ENCODE measurements at places on chromosomes 4 and X.
A peak's percentile ranks its signal among the peaks of the same experiment; 100 is the strongest.

DNA sequence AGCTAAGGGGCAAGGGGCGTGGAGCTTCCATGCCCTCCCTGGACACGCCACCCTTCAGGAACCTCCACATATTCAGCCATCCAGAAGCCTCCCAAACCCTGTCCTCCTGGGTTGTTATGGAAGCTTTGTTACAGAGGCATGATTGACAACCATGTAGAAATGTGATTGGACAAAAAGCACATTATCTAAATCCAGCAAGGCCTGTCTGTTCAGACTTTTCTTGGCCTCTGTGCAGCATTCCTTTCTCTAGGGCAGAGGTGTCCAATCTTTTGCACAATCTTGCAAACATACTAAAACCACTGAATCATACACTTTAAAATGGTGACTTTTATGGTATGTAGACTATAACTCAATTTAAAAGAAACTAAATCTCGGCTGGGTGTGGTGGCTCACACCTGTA, 12.7 kb downstream of the STEEP1 start:
- H3K27me3 ChIP-seq: no peaks in the 10 kb centered on the region
- no peak for DNase-seq
- H3K4me1 ChIP-seq: no peaks in the 10 kb centered on the region
- peaks cover under 1% of the 10 kb centered on the region for H3K36me3 ChIP-seq
- H3K4me3 ChIP-seq: no peak overlapping the region
- H3K27ac ChIP-seq: no peak overlapping the region

GRCh38 chr4:152115794-152116193, 355.0 kb upstream of the GATB start:
- no peaks in the 10 kb centered on the region for H3K4me1 ChIP-seq
- H3K27me3 ChIP-seq: peaks cover 1% of the 10 kb centered on the region
- no peaks in the 10 kb centered on the region for H3K36me3 ChIP-seq
- H3K4me3 ChIP-seq: no peak overlapping the region
- DNase-seq: no peak

- H3K36me3 ChIP-seq: no peaks in the 10 kb centered on the region
- H3K4me1 ChIP-seq: no peaks in the 10 kb centered on the region
- H3K4me3 ChIP-seq: no peak overlapping the region
- no peak for DNase-seq
These were observed 123.7 kb downstream of the ANAPC4 start for GRCh38 chr4:25500626-25501316.

DNA sequence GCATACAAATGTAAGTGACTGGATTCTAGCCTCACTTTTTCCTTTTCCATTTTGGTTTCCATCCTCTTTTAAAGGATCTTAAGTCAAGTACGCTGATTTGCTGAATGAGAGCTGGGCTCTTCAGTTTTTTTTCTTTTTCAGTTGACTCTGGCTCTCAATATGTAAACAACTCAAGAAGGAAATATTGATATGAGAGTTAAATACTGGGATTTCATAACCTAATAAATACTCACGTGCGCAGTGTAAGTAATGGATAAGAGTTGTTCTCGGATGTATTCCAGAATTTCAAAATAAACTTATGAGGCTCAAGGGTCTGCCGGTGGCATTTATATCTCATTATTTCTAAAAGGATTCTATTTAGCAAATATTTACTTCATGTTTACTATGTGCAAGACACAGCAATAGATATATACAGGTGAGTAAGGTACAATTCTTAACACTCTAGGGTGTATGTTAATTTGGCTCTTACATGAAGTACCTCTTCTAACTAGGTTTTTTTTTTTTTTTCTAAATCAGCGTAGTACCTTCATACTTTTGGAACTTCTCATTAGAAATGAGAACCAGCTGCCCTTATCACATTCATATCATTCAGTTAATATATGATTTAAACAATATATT, 11.0 kb upstream of the MAGEB10 start:
- H3K27ac ChIP-seq: no peak overlapping the region
- no peak for DNase-seq
- no peaks in the 10 kb centered on the region for H3K27me3 ChIP-seq

- H3K4me1 ChIP-seq: no peaks in the 10 kb centered on the region
- no peak overlapping the region for H3K27ac ChIP-seq
- H3K4me3 ChIP-seq: no peak overlapping the region
- no peak for DNase-seq
- no peaks in the 10 kb centered on the region for H3K27me3 ChIP-seq
These were observed 121.5 kb upstream of the NR3C2 start for GRCh38 chr4:148563684-148564083.

DNA sequence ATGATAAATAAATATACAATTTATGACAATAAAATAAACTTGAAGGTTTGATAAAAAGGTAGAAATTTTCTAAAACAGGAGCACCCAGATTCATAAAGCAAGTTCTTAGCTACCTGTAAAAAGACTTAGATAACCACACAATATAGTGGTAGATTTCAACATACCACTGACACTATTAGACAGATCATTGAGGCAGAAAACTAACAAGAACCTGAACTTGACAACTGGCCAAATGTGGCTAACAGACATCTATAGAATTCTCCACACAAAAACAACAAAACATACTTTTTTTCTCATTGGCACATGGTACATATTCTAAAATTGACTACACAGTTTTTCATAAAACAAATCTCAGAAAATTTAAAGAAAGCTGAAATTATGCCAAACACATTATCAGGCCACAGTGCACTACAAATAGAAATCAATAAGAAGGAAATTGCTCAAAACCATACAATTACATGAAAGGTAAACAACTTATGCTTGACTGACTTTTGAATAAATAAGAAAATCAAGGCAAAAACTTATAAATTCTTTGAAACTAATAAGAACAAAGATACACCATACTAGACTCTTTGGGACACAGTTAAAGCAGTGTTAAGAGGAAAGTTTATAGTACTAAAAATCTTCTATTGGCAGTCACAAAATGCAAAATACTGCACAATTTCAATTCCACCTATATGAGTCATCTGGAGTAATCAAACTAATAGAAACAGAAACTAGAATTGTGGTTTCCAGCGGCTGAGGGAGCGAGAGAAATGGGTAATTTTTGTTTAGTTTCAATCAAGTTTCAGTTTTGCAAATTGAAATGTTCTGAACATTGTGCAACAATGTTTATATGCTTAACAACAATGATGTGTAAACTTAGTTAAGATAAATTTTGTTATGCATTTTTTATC, 925.6 kb downstream of the SH3BGRL start:
- H3K4me1 ChIP-seq: no peaks in the 10 kb centered on the region
- no peak for DNase-seq
- H3K4me3 ChIP-seq: no peak overlapping the region
- no peak overlapping the region for H3K27ac ChIP-seq

DNA sequence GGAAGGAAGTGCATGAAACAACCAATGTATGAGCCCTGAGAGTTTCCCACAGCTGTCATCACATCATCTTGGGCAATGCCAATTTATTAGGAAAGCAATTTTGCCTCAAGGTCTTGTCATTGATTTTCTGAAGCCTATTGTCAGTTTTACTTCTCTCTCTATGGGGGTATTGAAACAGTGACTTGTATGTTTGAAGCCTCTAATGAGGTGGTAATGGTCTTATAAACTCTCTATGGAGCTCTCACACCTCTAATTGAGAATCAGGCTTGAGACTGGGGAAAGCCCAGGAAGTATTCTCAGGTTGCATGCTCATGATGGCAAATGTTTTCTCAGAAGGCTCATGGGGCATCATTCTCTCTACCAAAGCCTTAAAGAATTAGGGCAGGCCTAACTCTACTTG, 308.2 kb upstream of the EMCN start:
- no peak overlapping the region for H3K27ac ChIP-seq
- no peaks in the 10 kb centered on the region for H3K27me3 ChIP-seq
- no peak for DNase-seq
- H3K36me3 ChIP-seq: no peaks in the 10 kb centered on the region
- H3K4me1 ChIP-seq: peaks cover 15% of the 10 kb centered on the region

DNA sequence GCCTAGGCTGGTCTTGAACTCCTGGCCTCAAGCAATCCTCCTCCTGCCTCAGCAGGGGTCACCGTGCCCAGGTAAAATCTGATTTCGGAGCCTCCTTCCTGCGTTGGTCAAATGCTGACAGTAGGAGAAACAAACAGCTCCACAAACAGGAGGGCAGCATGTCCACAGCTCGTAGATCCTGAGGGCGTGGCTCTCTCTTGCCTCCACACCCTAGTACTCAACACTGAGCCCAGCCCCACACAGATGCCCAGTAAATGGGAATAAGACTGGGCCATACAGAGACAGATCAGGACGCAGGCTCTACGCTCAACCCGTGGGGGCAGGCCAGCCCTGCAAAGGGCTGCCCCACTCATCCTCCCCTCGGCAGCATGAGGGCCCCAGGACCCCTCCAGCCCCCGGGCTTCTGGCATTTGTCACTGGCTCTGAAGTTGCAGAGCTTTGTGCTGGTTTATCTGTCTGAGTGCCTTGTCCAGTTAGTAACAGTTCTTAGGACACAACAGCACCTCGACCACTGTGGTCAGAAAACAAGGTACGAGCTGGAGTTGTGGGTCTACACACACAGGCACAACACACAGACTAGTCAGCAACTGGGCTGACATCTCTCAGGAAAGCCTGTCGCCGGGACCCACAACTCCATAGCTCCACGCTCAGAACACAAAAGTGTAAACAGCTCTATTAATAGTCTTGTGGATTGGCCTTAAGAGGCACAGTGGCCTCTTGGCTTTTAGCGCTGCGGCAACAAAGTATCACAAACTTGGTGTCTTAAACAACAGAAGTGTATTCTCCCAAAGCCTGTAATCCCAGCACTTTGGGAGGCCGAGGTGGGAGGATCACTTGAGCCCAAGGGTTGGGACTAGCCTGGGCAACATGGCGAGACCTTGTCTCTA, 5.2 kb downstream of the TNIP2 start:
- no peak overlapping the region for H3K27ac ChIP-seq
- no peak for DNase-seq
- H3K4me3 ChIP-seq: no peak overlapping the region
- H3K4me1 ChIP-seq: peaks cover 32% of the 10 kb centered on the region

- no peak overlapping the region for H3K27ac ChIP-seq
- H3K4me1 ChIP-seq: no peaks in the 10 kb centered on the region
- no peak overlapping the region for H3K4me3 ChIP-seq
- H3K27me3 ChIP-seq: no peaks in the 10 kb centered on the region
- DNase-seq: no peak
These were observed 28.0 kb upstream of the PACRGL start for GRCh38 chr4:20672262-20672661.

GRCh38 chrX:134691453-134691852, 33.2 kb upstream of the PLAC1 start:
- H3K36me3 ChIP-seq: no peaks in the 10 kb centered on the region
- no peak overlapping the region for H3K4me3 ChIP-seq
- no peak overlapping the region for H3K27ac ChIP-seq
- H3K27me3 ChIP-seq: no peaks in the 10 kb centered on the region
- no peak for DNase-seq

DNA sequence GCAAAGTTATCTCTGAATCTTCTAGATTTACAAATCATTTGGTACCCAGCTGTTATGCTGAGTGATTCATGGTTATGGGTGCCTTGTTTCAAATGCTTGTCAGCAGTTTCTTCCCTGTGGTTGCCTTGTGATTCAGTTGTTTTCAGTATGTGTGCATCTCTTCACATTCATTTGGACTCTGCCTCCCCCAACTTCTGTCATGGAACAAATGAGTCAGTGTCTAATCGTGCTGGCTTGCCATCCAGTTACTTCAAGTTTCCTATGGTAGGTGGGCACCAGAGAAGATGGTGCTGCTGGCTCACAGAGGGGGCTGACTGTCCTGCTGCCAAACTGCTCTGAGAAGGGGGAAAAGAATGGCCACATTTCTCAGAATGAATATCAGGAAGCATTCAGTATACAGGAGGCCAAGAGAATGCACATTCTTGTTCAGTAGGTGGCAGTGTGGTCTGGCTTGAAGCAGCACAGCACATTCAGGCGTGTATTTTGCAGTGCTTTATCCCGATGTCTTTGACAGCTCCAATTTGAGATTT, 260.9 kb downstream of the GLUD2 start:
- H3K27ac ChIP-seq: no peak overlapping the region
- no peaks in the 10 kb centered on the region for H3K36me3 ChIP-seq
- no peaks in the 10 kb centered on the region for H3K27me3 ChIP-seq
- DNase-seq: peak; percentile 6
- no peak overlapping the region for H3K4me3 ChIP-seq

DNA sequence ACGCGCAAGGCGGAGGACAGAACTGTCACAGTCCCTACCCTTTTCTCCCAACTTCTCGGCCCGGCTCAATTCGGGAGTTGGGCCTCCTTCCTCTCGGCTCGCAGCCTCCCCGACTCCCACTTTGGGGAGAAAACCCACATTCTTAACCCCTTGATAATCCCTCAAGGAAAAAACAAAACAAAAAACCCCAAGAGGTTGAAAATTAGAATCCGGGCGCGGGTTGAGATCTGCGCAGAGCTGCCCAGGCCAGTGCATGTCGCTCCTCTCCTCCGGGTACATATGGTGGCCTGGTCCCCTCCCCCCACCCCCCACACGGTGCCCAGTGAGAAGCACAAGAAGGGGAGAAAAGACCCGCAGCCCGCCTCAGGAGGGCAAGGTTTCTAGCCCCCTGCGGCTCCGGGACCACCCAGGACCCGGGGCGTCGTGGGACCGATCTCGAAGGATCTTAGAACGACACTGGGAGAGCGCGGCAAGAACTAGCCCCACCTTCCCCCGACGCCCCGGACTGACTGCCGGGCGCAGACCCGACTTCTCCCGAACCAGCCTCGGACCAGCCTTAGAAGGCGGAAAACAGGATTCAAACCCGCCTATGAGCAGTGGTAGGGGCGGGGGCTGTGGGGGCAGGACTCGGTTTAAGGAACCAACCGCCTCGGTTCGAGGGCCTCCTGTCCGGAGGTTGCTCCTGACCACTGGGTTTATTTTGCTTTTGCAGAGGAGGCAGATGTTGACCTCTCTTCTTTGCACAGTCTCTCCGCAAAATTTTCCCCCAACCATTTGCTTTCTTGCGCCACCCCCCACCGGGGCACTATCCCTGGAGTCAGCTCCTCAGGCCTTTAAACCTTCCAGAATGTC, 2.5 kb upstream of the PDGFRA start:
- H3K27ac ChIP-seq: no peak overlapping the region
- peaks cover 75% of the 10 kb centered on the region for H3K27me3 ChIP-seq
- peaks cover 22% of the 10 kb centered on the region for H3K4me1 ChIP-seq
- H3K36me3 ChIP-seq: no peaks in the 10 kb centered on the region
- DNase-seq: no peak
